ENCODE measurements at places on chromosomes 3 and 15.

DNA sequence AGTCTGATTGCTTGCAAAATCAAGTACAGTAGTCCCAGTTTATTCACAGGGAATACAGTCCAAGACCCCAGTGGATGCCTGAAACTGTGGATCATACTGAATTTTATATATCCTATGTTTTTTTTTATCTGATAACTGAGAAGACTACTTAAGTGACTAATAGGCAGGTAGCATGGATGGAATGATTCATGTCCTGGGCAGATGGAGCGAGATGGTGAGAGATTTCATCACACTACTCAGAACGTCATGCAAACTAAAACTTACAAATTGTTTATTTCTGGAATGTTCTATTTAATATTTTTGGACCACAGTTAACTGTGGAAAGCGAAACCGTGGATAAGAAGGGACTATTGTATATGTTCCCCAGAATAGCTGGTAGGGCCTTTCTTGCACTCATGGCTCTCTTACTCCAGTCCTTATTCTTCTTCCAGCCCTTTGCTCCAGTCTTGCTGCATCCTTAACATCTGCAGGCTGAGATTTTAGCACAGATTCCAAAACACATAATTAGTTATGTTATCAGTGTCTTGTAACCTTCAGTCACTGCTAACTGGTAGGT is 290.0 kb downstream of the ADAMTSL3 start:
- no peak for DNase-seq

DNA sequence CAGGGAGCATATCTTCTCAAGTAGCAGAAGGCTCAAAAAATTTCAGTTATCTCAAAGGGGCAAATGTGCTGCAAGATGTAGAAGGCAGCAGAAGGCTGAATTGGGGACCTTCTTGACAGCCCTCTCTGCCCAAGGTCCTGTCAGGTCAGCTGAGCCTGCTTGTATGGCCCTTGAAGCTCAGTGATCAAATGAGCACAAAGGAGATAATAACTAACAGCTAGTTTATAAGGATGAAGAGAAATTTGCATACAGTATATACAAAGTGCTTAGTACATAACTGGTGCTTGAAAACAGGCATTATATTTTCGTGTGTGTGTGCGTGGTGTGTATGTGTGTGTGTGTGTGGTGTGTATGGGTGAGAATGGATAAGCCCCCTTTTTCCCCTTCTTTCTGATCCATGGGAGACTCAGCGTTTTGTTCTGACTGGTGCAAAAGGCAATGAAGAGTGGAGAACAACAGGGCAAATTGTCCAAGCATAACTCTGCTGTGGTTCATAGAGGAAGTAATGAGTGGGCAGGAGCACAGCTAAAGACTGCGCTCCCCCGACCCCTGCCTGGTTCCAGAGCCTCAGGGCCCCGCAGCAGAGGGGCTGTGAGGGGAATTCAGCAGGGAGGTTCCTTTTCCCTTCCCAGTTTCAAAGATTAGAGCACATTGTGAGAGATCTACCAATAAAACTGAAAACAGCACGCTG is 356.8 kb upstream of the NR2F2 start:
- DNase-seq = no peak

DNA sequence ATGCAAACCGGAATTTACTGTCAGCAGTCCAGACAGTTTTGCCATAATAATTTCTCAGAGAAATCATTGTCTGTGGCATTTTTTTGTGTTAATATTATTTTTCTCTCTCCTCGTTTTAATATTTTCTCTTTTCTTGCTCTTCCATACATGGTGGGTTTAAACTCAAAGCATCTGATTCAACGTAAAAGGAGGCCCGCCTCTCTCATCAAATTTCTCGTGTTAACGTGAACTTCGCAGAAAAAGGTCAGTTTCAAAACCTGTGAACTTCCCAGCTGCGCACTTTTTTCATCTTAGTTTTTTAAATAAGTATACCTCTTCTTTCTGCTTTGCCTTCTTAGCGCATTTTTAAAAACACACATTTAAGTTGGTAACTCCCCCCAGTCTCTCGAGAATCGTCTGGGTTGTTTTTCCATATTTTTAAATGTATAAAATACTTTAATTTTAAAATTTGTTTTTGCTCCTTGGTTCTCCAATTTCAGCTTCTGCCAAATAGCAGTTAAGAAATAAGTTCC is 9.1 kb downstream of the SHOX2 start:
- no peak for DNase-seq

DNA sequence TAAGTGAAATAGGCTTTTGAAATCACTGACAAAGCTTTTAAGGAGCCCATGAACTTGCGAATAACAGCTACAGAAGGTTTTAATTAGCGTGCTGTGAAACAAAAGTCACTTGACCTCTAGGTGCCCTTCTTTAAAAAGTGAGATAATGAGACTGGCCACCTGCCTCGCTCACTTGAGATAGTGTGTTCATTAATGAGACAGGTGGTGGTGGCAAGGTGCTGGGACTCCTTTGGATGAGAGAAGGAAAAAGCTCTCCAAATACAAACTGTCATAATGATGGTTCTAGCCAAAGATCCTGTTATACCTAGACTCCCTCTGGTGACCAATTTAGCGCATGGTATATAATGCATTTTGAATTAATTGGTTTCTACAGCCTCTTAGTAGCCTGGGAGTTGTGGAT is 22.7 kb upstream of the IREB2 start:
- no peak for DNase-seq

GRCh38 chr3:136186846-136187245 is 9.3 kb downstream of the MSL2 start:
- no peak for DNase-seq

DNA sequence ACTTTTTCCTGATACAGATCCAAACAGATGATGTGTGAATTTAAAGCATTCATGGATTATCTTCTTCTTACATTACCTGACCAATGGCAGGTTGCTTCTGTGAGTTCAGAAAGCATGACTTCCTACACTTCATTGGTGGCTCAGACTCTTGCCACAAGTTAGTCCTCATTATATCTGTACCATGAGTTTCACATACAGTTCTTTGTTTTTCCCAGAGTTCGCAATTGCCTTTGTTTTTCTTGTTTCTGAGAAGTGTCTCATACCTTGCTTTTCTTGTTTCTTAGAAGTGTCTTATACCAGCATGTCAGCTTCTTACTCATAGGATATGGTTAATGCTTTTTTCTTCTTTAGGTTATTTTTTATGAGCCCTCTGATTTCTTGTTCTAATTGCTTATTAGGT is 133.8 kb upstream of the TLE3 start:
- no peak for DNase-seq

GRCh38 chr3:141844108-141844507 is 32.3 kb upstream of the ATP1B3 start:
- no peak for DNase-seq

DNA sequence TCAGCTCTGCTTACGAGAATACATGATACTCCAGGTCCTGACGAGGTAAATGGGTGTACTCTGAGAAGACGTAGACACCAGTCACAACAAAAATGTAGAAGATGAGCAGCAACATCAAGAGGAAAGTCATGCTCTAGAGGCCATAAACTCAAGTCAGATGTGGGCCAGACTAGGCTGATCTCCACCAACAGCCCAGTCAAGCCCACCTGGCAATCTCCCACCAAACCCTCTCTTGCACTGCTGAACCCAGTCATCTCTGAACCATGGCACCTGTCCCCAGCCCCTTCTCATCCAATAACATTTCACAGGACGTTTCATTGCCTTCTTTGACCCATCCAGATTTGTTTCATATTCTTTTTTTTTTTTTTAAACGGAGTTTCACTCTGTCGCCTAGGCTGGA is 10.8 kb upstream of the PDIA3 start:
- DNase-seq = no peak

GRCh38 chr3:66181764-66182163 is 39.0 kb upstream of the SLC25A26 start:
- DNase-seq = no peak

- DNase-seq = no peak
Observed at GRCh38 chr3:9324944-9325343, 37.9 kb upstream of the THUMPD3 start.

DNA sequence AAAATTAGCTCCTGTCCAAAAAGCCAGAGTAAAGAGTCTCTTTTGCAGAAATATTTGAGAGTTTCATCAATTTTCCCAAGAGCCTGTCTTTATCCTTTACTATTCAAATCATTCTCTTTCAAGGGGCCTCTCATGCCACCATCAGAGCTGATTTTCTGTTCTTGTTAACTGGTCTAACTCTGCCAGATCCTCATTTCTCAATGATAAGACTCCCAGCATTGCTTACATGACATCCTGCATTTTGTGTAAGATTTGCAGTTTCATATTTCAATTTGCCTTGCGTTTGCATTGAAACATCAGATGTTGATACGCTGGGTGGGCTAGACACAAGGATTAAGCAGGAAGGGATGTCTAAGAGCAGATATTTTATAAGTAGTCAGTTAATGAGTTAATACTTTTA is 228.7 kb downstream of the TBL1XR1 start:
- no peak for DNase-seq

- DNase-seq = no peak
Observed at GRCh38 chr3:62374341-62375218, 1.2 kb upstream of the FEZF2 start.

DNA sequence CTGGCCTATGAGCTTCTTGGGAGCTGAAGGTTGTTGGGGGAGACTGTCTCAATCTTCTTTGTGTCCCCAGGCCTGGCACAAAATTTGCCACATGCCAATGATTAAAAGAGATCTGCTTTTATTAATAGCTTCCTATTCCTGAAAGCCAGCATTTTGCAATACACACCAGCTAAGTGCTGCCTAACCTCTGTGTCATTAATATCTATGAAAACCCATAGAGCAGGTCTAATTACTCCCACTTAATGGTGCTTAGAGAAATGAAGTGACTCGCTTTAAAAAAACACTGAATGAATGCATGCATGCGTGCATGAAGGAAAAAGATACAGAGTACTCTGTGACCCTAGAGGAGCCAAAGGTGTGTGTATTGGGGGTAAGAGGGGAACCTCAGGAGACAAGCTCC is 55.0 kb downstream of the SLC6A1 start:
- no peak for DNase-seq

DNA sequence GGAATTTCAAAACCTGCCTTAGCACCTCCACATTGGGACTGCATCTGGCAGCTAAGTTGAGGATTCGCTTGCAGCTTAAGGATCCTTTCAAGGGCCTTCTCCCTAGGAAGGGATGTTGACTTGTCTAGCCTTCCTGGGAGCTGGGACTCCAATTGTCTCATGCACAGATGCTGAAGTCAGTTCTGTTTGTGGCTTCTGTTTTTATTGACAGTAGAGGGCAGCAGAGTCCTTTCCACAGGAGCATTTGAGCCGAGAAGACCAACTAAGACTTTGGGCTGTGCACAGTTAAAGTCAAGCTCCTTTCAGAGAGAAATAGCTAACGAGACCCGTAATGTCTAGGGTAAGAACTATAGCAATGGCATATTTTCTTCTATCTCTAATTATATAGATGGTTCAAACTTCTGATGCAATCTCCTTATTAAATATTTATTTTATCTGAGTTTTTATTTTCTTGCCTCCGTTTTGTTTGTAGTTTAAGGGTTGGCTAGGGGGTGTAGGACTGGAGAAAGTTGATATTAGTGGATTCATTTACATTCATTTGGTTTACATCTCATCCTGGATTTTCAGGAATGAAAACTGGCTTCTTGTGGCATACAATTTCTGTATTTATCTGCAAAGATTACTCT is 59.7 kb upstream of the KBTBD8 start:
- peak; percentile 26 for DNase-seq

- no peak for DNase-seq
Observed at GRCh38 chr15:90619939-90620338, 90.2 kb downstream of the CRTC3 start.

GRCh38 chr3:14461748-14462324 is 59.4 kb downstream of the SLC6A6 start:
- DNase-seq = peak; percentile 45

GRCh38 chr3:58116161-58116955 is 94.4 kb downstream of the DNASE1L3 start:
- peak; percentile 87 for DNase-seq

DNA sequence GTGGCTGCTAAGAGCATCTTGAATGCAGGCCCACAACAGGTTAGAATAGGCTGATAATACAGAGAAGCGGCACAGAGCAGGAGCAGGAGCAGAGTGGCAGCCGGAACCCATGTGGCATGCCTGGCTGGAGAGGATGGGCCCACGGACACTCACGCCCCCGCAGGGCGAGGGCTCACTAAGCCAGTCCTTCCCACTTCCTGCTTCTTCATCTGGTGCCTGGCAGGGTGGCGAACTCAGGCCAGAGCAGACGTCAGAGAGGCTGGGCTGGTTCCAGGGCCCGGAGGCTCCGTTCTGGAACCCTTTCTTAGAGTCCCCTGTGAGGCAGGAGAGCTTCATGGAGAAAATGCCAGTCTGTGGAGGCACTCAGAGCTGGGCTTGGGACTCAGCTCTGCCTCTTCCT is 195.1 kb downstream of the NTRK3 start:
- no peak for DNase-seq

- no peak for DNase-seq
Observed at GRCh38 chr15:79442911-79443310, 10.8 kb downstream of the MINAR1 start.

DNA sequence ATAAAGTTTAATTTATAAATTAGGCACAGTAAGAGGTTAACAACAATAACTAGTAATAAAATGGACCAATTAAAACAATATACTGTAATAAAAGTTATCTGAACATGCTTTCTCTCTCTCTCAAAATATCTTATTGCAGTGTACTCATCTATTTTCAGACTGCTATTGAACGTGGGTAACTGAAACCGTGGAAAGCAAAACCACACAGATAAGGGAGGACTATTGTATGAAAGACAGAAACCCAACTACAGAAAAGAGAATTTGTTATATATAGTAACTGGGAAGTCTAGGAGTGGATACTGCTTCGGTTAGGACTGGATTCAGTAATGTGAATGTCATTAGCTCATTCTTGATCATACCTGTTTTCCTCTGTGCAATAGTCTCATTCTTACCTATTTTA is 119.3 kb upstream of the DAZL start:
- no peak for DNase-seq

DNA sequence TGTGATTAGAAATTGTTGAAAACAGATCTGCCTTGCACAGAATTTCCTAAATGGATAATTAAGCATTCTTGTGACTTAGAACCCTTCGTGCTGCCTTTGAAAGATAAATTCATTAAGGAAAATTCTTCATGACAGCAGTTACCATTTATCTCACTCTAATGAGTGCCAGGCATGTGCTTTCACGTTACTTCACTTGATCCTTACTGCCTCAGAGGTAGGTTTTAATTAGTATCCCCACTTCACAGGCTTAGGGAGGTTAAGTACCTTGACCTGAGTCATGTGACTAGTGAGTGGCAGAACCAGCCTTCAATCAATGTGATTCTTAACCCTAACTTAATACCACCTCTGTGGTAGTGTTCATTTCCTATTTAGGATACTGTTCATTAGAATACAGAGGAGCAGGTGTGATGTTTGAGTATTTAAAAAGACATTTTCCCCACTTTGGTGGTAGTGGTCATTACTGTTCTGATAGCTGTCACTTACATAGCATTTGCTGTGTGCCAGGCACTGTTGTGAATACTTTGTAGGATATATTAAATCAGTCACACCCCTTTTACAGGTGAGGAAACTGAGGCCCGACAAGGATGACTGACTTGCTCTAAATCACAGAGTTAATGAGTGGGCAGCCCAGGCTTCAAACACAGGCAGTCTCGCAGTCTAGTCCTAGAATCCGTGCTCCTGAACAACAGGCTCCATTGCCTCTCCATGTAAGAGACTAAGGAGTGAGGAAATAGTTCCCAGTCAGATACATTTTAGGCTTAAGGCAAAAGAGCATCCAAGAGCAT is 57.9 kb downstream of the RLBP1 start:
- no peak for DNase-seq

- DNase-seq = no peak
Observed at GRCh38 chr3:37097776-37098175, 76.6 kb downstream of the LRRFIP2 start.

- DNase-seq = peak; percentile 19
Observed at GRCh38 chr15:67884514-67885174, 44.8 kb upstream of the RNU6-1 start.
